ENCODE measurements at places on chromosomes 12 and 14. TPM values are rescaled to one million over a fixed set of nuclear protein-coding genes. Genes with fewer than 3 reads are reported as not detected.
A peak's percentile ranks its signal among the peaks of the same experiment; 100 is the strongest.

GRCh38 chr14:88985654-88986053, 161.2 kb downstream of the TTC8 start:
- DNase-seq, result no peak

DNA sequence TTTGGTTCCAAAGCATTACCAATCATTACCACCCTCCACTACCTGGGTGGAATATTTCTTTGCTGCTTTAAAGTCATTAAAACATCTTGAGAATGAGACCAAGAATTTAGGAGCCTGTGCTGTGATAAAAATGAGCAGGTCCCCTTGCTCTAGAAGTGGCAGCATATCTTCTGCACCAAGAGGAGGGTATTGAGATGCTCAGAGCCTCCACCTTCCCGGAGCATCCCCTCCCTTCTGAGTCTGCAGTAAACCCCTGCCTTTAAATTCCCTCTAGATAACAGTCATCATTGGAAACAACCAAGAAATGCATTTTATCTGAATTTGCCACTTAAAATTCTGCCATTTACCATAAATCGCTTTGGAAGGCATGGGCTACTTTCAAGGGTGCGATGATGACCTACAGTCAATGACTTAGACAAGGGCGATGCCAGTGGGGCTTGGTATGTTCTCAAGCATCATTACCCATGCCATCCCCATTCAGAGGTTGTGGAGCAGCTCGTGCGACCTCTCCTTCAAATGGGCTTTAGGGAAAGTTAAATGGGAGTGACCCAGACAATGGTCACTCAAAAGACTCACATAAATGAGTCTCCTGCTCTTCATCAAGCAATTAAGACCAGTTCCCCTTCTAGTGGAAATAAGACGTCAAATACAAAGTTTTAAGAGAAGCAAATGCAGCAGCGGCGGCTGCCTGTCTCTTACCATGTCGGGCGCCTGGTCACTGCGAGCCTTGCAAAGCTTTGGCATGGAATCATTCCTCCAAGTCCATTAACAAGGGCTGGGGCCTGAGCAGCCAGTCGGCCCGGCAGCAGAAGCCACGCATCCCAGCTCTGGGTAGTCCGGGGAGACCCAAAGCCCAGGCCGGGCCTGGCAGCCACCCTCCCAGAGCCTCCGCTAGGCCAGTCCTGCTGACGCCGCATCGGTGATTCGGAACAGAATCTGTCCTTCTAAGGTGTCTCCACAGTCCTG, 334.5 kb downstream of the TMEM121 start:
- peak; percentile 3 for DNase-seq

DNA sequence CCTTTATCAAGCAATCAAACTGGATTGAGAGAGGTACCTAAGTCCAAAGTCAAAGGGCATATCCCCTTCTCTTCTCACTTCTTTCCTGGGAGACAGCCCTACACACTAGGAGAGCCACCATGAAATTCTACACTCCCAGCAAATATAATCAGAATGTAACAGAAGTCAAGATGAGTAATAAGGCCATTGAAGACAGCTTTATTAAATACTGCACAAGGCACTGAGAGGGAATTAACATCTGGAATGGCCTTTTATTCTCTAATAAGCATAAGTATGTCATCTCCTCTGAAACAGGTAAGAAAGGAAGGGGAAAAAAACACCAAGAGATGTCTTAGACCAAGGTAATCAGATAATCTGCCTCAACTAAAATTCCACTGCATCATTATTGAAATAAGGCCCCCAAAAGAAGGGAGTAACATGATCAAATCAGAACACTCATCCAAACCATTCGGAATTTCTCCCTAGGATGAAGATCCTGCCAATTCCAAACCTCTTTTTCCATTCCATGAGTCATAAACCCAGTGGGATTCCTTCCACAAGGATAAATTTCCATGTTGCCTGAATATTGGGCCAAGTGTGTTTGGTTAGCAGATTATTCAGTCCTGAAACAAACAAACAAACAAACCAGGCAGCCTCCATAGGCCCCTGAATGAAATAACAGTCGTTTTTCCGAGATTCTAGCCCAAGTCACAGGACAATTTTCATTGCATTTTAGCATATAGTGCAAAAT, 19.9 kb downstream of the SLC35F4 start:
- DNase-seq, result no peak

- no peak for DNase-seq
Observed at GRCh38 chr12:119128527-119128926, 50.2 kb upstream of the HSPB8 start.

DNA sequence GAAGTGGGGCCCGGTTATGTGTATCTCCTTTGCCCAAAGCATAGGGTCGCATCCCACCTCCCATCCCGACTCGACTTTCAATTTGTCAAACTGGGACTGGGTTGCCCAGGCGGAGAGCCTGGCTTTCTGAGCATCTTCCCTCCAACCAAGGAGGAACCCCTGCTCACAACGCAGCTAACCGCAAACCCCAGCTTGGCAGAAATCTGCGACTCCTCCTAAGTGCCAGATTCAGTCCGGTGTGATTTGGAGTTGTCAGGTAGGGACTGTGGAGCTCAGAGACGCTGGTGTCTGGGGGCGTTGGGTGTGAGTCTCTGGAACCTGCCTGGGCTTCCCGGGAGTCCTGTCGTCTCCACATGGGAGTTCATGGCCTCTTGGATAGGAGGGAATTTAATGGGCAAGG, 1126.7 kb downstream of the AACS start:
- no peak for DNase-seq

DNA sequence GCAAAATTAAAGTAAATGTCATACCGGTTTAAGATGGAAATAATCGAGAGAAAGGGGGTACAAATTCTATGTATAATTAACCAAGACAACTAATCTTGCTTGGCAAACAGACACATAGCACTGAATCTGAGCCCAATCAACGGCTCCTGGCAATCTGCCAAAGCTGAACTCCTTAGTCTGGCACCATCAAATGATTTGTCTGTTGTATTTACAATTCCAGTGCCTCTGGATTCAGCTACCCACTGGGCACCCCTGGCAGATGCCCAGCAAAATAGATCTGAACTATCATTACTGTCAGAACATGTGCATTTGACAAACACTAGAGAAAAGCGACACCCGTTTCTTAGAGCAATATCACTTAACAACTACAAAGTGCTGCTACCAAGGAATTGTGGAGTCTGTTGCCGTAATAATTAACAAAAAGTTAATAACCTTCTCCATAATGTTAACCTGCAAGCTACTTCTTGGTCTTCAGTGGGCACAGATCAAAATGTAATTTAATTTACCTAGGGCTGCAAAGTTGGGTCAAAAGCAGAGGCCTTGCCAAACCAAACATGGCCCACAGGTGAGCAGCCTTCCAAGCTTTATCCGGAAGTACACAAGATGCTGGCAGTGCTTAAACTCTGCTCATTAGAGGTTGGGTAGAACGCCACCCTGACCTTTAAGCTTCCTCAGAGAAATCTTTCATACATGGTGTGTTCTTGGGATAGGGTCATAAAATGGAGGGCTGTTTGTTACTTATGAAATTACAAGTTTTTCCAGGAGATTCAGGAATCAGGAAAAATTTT, 7.6 kb downstream of the EGLN3 start:
- no peak for DNase-seq

DNA sequence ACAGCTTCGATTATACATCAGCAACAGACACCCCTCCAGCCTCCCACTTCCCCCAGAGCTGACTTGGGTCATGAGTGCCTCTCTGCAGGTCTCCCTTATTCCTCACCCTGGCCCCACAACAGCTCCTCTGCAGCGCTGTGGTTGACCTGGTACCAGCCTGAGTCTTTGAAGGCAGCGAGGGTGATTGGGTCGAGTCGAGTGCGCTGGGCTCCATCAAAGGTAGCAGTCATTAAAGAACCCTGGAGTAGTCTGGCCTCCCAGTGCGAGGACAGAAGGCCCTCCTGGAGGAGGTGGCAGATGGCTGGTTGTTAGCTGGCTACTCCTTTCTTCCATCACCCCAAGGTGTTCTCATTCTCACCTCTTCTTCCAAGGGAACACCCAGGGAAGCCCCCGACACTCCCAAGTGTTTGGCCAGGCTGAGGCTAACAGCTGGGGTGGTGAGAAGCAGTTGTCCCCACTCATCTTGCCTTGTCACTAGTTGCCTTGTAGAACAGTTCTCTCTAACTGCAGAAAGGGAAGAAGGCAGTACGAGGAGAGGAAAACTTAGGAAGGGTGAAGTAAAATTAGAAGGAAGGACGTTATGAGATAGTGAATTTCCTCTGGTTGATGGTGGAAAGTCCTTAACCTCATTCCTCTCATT, 2.7 kb downstream of the CIROP start:
- peak; percentile 51 for DNase-seq

DNA sequence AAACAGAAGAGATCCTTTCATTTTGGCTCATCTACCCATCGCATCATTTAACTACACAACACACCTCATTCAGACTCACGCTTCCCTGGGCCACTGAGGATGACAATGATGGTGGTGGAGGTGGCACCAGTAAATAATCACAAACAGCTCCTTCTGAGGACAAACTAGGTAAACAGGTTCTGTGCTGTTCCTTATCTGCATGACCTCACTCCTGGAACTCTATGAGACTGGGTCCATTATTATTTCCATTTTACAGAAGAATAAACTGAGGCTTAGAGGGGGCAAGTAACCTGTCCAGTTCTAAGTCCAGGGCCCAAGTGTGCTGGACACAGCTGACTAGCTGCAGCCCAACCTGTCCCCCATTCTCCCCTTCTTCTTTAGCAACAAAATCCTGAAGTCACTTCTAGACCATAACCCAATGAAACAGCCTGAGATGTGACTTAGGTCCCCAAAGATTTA, 50.4 kb downstream of the ITPK1 start:
- no peak for DNase-seq

The GSKIP gene
- total RNA-seq, result 17.5 TPM

The LIN7A gene
- total RNA-seq, result 4.6 TPM

The WIF1 gene
- total RNA-seq, result not detected

The IL26 gene
- not detected for total RNA-seq

The SLC2A13 gene
- total RNA-seq, result 23.5 TPM

The RNASE7 gene
- not detected for total RNA-seq

Data from ascending aorta (tissue), 2 donors.